ENCODE measurements at places on chromosomes 2 and 18. TPM values are rescaled to one million over a fixed set of nuclear protein-coding genes. Genes with fewer than 3 reads are reported as not detected.

DNA sequence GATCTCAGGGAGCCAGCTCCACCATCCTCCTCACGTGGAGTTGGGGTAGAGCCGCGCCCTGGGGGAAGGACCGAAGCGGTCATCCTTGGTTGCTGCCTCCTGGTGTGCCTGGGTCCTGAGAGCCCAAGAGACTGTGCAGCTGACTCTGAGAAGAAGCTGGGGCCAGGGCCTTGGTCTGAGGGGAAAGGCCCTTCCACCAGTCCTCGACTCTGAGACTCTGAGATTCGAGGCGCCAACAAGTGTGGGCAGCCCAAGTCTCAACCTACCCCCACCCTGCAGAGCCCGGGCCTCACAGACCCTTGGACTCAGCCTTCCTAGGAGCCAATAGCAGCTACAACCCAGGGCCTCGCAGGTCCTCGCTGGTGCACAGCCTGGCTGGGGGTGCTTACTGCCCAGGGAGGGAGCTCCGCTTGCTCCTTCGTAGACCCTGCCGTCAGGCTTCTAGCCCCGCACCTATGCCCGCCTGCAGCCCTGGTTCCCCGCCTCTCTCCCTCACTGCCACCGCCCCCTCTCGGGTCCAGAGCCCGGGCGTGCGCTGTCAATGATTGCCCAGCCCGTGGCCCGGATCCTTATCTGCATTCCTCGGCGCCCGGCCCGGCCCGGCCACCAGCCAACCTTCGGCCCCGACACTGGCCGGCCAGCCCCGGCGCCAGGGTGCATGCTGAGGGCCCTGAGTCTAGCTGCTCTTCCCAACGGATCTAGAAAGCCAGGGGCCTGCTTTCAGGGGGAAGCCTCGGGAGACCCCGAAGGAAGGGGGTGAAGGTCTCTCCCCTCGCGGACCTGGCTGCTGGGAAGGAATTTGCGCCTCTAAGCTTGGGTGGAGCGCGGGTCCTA, 2.0 kb downstream of the IHH start:
- H3K4me1 ChIP-seq, result peaks cover 38% of the 10 kb centered on the region
- no peak for DNase-seq
- peaks cover 73% of the 10 kb centered on the region for H3K27me3 ChIP-seq
- no peak overlapping the region for H3K4me3 ChIP-seq
- H3K27ac ChIP-seq, result no peak overlapping the region
- no peaks in the 10 kb centered on the region for H3K36me3 ChIP-seq

GRCh38 chr2:196433116-196433515, 206.4 kb upstream of the CCDC150 start:
- DNase-seq, result no peak
- no peaks in the 10 kb centered on the region for H3K4me1 ChIP-seq
- no peak overlapping the region for H3K27ac ChIP-seq
- no peaks in the 10 kb centered on the region for H3K27me3 ChIP-seq

GRCh38 chr2:47073641-47074040, 81.5 kb downstream of the STPG4 start:
- peaks cover 16% of the 10 kb centered on the region for H3K36me3 ChIP-seq
- H3K4me1 ChIP-seq, result peaks cover 35% of the 10 kb centered on the region
- H3K4me3 ChIP-seq, result no peak overlapping the region
- no peaks in the 10 kb centered on the region for H3K27me3 ChIP-seq
- no peak for DNase-seq

- no peak overlapping the region for H3K4me3 ChIP-seq
- DNase-seq, result no peak
- no peaks in the 10 kb centered on the region for H3K36me3 ChIP-seq
- peaks cover 7% of the 10 kb centered on the region for H3K4me1 ChIP-seq
- no peaks in the 10 kb centered on the region for H3K27me3 ChIP-seq
Observed at GRCh38 chr2:239935789-239936758, 89.1 kb downstream of the NDUFA10 start.

The EMILIN1 gene
- total RNA-seq, result 1.1 TPM

The LYG1 gene
- 3.3 TPM for total RNA-seq
